H4 (cell line): ENCODE measurements at places on chromosomes 1 and 21. TPM values are rescaled to one million over a fixed set of nuclear protein-coding genes. Genes with fewer than 3 reads are reported as not detected.

DNA sequence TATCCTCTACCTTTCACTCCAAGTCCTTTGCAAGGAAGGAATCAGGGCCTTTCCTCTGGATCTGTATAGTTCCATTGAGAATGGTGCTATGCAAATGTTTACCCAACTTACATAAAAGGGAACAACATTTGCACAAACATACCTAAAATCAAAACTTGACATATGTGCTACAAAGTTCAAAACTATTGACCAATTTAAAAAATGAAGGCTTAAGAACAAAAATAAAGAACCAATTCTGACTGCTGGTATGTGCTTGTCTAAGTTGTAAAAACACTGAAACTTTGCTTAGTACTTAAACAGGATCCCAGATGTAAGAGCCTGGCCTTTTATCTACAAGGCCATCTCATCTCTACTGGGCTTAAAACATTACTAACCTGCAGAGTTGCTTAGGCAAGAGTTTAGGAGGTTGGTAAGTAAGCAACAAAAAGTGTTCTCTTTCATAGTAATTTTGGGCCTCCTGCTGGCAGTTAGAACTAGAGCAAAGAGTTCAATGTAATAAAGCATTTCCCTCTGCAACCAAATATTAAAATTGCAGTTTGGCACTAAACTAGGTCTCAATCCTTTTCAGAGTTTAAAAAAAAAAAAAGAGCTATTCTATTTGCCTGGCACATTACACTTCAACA is 2.0 kb downstream of the SCMH1 start:
- DNase-seq, result peak; percentile 54

- DNase-seq, result no peak
Observed at GRCh38 chr1:27428316-27429028, 36.0 kb downstream of the GPR3 start.

DNA sequence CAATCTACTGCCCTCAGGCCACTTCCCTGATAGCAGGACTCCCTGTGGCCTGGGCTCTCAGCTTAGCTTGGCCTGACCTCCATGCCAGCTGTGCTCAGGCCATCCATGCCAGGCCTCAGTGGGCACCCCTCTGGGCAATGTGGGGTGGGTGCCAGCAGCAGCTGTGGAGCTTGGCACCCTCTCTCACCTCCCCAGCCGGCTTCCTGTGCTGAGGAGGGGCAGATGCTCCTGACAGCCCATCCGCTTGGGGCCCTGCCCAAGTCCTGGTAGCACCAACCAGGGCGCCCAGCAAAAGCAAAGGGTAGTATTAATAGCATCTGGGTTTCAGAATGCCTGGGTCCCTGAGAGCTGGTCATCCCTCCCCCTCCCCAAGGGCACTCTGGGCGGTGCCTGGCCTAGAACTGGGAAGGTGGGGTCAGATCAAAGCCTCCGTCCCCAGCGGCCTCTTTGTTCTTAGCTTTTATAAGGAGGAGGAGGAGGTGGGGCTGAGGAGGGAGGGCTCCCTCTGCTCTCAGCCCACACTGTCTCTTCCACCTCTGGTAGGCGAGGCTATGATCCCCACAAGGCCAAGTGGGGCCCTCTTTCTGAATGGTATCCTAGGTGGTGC is 6.1 kb downstream of the EFNA4 start:
- no peak for DNase-seq

DNA sequence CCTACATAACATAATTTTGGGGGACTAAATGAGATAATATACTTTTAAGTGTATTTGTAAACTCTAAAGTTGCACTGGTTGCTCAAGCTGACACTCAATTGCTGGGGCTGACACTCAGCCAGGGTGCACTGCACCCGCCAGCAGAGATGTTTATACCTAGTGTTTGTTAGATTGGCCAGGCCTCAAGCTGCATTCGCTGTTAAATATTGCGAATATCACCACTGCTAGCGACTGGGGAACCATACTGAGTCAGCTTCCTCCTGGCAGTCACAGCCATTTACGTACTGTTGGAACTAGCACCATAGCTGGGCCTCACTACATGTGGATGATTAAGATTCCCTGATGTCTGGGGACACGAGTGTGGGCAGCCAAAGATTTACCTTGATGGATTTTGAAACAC is 12.7 kb upstream of the RWDD3 start:
- DNase-seq, result no peak

DNA sequence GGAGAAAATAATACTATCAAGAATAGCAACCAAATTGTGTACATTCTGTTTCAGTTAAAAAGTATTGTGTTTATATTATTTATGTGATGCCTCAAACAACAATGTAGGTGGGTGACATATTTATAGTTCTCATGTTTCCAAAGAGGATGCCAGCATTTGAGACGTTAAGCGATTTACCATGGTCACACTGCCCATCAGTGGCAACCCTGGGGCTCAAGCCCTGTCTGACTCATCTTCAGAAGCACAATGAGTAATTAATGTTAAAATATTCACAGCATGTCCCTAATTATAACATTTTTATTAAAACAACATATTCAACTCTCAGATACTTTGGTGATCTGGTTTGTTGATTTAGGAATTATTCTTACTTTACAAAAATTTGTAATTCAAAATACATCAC is 409.4 kb downstream of the BRINP3 start:
- DNase-seq, result peak; percentile 4

DNA sequence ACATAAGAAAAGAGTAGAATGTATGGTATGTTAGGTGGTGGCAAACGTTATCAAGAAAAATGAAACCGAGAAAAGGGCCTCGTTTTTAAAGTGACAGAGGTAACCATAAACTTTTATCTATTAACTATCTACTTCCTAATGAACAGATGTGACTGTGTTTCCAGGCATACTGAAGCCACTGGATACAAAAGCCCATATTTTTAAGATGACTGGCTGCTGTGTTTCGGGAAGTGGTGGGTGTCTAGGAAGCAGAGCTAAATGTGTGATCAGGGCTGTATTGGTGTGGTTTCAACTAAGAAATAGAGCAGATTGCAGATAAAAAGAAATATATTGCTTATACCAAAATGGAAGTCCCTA is 71.8 kb downstream of the CHRM3 start:
- DNase-seq, result no peak

GRCh38 chr1:39940253-39940652 is 14.7 kb upstream of the MFSD2A start:
- no peak for DNase-seq

DNA sequence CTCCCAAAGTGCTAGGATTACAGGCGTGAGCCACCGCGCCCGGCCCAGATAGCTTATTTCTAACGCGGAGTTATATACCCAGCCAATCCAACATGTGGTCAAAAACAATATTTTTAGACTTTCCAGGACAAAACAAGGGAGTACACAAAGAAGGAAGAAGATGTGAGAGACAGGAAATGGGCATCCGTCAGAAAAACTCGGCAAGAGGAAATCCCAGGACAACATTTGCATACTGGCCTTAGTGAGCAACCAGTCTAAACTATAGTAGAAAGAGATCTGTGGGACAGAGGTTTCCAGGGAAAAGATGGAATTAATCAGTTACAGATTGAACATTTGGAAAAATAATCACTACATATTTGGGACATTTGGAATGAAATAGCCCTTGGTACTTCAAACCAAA is 11.4 kb downstream of the ARMH1 start:
- no peak for DNase-seq

- DNase-seq, result no peak
Observed at GRCh38 chr1:158155673-158156072, 25.0 kb upstream of the CD1D start.

DNA sequence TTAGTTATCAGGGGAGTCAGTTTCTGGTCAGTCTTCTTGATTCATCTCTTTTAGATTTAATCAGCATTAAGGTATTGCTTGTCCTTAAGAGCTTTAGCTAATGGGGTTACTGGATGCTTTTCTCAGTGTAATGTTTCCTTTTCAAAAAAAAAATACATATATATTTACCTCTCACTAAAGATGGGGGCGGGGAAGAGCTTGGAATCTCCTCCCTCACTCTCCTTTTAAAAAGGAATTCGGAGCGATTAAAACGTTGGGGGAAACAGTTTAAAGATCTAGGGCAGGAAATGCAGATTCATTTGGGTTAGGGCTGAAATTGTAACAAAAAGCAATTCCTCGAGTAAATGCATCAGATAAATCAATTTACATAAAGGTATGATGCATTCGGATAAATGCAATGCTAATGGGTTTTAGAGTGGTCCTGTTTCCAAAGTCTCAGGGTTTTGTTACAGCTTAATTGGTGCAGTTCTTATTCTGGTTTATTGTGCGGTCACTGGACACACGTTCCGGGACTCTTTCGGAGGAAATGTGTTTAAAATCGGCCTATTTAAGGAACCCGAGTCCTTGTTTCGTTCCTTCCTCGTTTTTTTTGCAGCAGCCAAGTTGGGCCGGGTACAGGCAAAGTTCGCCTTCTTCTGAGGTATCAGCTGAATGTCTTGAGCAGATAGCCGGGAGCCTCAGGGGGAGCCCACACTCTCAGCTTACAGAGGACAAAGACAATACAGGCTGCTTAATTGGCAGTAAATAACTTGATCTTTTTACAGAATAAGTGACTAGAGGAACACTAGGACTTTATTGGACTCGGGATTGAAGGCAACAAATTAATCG is 1.6 kb downstream of the LMO4 start:
- DNase-seq, result no peak

DNA sequence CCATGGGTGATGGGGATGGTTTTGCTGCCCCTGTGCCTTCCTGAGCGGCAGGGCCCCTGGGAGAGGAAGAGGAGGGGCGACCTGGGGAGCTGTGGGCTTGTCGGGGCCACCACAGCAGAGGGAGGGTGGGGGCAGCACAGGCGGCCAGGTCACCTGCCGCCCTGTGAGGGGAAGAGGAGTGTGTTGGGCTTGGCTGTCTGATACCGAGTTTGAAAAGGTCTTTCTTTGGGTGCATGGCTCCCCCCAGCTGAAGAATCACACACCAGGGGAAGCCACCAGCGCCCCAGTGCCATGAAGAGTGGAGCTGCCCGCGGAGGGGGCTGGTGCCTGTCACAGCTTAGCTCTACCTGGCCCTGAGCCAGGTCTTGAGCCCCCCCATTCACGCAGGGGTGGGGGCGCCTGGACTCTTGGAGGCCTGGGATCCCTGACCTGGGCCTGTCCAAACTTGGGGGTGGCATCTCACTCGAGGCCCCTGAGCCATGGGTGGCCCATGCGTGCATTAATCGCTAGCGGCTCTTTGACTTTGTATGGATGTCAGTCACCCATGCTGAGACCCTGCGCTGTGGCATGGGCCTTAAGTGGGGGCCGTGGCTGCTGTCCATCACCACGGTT is 26.4 kb downstream of the CSTB start:
- DNase-seq, result no peak

DNA sequence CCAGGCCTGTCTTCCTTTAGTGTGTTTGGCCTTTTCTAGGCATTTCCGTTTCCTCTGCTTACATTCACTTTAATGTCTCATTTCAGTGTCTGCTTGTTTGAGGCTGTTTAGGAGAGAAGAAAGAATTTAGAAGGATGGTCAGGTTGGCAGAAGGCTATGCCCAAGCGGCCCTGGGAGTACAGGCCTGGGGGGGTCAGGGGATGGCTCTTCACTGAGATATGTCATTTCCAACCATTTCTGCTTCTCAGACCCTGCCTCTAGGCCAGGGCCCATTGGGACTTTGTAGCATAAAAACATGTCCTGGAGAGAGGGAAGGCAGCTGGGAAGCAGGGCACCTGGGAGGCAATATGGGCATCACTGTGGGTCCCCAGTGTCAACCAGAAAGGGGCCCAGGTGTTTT is 86.0 kb downstream of the DDX20 start:
- no peak for DNase-seq

DNA sequence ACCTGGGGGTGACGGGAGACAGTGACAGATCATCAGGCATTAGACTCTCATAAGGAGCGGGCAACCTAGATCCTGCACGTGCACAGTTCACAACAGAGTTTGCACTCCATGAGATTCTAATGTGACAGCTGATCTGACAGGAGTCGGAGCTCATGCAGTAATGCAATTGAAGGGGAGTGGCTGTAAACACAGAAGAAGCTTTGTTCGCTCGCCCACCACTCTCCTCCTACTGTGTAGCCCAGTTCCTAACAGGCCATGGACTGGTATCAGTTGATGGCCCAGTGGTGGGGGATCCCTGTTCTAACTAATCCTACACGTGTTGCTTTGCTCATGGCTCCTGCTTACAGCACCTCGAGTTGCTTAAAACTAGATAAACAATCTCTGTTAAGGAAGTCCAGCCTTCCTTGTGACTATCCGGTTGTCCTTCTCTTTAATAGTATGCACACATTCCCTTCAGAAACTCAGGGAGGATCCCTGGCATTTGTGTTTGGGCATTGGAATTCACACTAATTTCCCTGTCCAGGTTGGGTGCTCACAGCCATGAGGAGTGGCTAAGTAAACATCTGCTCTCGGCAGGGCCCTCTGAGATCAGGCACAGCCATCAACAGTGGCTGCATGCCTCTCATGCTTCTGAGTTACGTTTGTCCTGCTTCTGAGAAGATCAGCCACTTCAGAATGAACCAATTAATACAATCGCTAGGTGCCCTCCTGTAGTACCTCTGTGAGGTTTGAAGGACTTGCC is 21.1 kb upstream of the F3 start:
- DNase-seq, result no peak

DNA sequence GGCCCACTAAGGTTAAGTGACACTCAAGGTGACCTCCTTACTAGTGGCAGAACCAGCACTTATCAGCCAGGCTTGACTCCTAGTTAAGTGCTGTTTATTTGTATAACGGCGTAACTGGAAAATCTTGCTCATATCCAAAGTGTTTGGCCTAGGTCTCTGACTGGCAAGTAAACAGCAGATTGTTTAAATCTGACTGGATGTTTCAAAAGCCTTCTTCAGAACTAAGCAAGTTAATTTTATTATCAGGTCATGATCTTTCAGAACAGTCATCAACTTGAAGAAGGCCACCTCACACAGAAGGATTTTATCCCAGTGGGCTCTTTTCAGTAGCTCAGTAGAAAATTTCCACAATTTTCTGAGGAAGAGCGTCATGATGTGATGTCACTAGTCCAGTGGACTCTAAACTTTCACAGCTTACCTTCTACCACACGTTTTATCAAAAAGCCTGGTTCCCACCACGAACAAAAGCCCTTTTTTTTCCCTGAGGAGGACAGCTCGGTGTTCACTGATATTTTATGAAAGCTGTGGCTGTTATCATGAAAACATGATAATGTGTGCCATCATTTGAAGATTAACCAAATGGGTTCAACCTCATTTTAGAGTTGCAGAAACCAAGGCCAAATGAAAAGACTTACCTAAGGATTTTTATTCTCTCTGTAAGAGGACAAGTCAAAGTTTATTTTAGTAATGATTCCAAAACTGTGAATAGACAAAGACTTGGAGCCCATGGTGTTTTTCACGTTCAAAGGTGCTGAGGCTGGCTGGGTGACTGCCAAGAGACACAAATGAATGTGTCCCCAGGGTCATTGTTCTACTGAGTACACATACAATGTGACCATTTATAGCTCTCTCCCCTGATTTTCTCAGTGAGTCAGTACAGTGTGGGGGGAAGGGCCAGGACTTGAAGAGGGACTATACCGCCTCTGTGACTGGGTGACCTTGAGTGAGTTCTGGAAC is 9.1 kb downstream of the SGIP1 start:
- peak; percentile 83 for DNase-seq

GRCh38 chr1:3351449-3352298 is 102.8 kb upstream of the ARHGEF16 start:
- DNase-seq, result no peak

SEC16B gene
- 0.04 and 0.27 TPM in 2 replicates for total RNA-seq

SPRR2F gene
- total RNA-seq, result not detected in 2 replicates

PDE4B gene
- total RNA-seq, result 7.1 and 9.4 TPM in 2 replicates

SPATA45 gene
- 0.75 TPM in 1 of 2 replicates, not detected in the other for total RNA-seq

GFI1 gene
- total RNA-seq, result 0.17 and 0.80 TPM in 2 replicates
